Esophagus muscularis mucosa (tissue), 4 donors: ENCODE measurements at places on chromosomes 7 and 10. TPM values are rescaled to one million over a fixed set of nuclear protein-coding genes. Genes with fewer than 3 reads are reported as not detected.

The RARRES2 gene
- total RNA-seq: 193 TPM

The GALNT11 gene
- 33.2 TPM for total RNA-seq

The ATOH7 gene
- total RNA-seq: not detected

The SMO gene
- 8.7 TPM for total RNA-seq

The ERVW-1 gene
- total RNA-seq: not detected

The PVRIG gene
- 1.5 TPM for total RNA-seq

The RSBN1L gene
- total RNA-seq: 17.0 TPM

The PAPOLB gene
- 0.32 TPM for total RNA-seq

The LHPP gene
- 10.8 TPM for total RNA-seq

The CHPF2 gene
- 39.4 TPM for total RNA-seq

The FAM25C gene
- total RNA-seq: not detected

The IDI2 gene
- not detected for total RNA-seq

DNA sequence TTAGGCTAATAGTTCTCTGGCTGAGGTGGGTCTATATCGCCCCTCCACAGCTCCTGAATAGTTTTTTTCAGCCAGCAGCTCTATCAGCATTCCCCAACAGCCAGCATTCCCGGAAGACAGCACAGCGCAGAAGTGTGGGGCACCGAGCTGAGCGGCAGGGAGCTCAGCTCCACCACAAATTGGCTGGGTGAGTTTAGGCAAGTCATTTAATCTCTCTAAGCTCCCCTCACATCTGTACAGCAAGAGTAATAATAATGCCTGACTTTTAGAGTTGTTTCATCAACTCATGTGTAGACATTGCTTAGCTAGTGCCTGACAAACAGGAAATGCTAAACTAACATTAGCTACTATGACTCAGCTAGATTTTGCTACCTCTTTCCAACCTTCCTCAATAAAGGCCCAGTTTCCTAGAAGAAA, 247.9 kb upstream of the PTN start:
- DNase-seq: no peak

DNA sequence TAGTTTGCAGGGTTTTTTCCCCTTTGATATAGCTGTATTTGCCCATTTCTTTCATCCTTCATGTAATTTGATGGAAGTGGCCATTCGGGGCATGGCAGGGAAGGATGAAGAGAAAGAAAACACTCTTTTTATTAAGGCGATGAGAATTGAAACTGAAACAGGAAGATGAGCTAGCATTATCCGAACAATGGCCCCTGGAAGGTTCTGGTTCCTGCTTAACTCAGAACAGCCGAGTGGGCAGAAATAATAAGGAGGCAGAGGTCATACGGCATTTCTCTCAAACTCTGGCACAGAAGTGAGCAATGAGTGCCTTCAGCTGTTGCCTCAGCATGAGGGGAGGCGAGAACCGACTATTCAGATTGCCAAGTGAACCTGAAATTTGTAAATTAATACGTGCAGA, 113.2 kb upstream of the MYO3A start:
- no peak for DNase-seq

- DNase-seq: peak; percentile 45
These were observed 6.2 kb downstream of the IL2RA start for GRCh38 chr10:6055929-6056328.

DNA sequence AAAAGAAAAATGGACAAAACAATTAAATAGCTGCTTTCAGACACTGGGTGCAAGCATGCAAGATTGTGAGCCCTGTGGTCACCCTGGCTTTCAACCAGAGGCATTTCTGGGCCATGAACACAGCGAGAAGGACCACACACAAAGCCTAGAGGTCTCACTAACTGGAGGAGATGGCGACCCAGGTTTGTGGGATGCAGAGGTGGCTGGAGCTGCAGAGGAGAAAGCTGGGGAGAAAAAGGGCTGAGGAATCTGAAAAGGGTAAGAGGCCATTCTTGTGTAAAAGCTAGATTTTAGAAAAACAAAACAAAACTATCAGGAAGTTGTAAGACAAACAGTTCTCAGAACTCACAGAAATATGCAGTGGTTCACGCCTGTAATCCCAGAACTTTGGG, 30.1 kb upstream of the PTPRN2 start:
- DNase-seq: no peak

DNA sequence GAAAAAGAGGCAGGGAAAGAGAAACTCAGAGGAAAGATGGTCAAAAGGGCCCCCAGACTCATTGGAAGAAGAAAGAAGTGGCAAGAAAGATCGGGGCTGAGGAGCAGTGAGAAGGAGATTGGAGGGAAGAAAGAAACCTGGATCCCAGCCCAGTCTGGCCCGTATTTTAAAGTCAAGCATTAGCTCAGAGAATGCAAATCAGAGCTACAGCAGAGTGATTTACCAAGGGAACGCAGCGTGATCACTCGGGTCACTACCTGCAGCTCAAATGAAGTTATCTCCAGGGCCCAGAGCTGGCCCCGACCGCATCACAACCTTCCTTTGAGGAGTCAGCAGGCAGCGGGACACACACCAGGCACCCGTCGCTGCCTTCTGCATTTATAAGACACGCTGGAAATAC, 72.8 kb downstream of the CARD11 start:
- DNase-seq: no peak

GRCh38 chr7:39372383-39372782, 193.8 kb upstream of the YAE1 start:
- no peak for DNase-seq

DNA sequence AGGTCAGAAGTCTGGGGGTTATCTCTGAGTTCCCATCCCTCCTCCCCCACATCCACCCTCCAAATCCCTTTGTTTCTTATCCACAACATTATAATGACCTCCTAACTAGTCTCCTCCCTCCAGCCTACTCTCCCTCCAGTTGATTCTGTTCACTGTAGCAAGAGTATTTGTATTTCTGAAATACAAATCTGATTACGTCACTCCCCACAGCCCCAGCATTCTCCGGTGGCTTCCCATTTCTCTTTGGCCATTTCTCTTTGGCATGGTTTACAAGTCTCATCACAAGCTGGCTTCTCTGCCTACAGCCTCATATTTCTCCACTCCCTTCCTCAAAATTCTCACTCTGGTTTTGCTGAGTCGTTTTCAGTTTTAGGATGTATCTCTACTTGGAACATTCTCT, 24.6 kb upstream of the MRPS33 start:
- no peak for DNase-seq

GRCh38 chr7:7908622-7909145, 59.9 kb upstream of the GLCCI1 start:
- DNase-seq: no peak

GRCh38 chr10:30755441-30755953, 125.9 kb upstream of the LYZL2 start:
- no peak for DNase-seq

DNA sequence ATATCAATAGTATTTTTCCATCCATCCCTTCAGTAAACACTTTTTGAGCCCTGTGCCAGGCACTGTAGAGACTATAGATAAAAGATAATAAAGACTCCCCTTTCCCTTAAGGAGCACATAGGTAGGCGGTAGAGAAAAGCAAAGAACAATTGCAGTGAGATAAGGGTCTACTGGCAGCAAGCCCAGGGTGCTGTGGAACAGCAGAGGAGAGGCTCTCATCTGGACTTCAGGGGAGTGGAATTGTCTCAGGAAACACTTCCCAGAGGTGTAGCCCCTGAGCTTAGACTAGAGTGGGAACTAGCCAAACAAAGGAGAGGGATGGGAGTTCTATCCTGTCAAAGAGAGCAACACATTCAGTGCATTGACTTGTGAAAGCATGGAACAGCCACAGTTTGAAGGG, 102.0 kb downstream of the NRF1 start:
- no peak for DNase-seq

DNA sequence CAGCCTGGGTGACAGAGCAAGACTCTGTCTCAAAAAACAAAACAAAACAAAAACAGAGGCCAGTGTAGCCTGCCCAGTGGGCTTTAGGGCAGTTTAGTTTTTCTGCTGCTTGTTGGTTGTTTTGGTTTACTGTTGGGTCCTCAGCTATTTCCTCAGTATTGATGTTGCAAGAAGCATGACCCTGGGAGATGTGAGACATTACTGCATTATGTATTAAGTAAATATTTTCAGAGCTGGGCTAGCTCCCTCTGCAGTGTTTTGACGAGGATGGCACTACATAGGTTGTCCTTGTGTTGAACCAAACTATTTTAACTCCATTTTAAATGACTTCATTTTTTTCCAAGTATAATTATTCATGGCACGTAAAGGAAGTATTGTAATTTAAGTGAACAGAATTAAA, 4.8 kb downstream of the AKAP9 start:
- DNase-seq: no peak

DNA sequence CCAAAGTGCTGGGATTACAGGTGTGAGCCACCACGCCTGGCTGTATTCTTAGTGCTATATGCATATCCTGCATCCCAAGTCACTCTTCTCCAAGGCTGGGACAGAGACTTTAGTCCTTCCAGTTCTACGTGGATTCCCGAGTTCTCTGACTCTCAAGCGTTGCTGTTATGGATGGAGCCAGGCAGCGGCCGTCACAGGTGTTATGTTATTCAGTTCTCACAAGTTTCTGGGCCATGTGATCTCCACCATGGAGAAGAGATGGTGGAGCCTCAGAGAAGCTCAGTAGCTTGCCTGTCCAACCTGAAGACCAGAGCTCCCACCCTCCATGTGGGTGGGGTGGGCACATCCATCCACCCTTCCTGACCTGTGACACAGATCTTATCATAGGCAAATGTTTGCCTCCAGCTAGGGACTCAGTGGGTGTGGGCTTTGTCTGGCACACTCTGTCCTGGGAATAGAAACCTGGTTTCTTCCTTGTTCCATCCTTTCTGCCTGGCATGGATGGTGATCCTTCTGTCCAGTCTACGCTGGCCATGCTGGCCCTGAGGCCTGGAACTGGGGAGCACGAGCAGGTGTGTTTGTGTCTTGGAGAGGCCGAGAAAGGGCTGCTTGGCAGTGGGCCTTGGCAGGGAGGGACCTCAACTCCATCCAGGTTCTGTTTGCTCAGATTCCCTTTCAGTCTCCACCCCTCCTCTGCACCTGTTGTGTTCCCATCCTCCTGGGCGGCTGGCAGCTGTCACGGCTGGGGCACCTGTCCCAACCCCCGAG, 55.3 kb downstream of the NEURL1 start:
- no peak for DNase-seq

DNA sequence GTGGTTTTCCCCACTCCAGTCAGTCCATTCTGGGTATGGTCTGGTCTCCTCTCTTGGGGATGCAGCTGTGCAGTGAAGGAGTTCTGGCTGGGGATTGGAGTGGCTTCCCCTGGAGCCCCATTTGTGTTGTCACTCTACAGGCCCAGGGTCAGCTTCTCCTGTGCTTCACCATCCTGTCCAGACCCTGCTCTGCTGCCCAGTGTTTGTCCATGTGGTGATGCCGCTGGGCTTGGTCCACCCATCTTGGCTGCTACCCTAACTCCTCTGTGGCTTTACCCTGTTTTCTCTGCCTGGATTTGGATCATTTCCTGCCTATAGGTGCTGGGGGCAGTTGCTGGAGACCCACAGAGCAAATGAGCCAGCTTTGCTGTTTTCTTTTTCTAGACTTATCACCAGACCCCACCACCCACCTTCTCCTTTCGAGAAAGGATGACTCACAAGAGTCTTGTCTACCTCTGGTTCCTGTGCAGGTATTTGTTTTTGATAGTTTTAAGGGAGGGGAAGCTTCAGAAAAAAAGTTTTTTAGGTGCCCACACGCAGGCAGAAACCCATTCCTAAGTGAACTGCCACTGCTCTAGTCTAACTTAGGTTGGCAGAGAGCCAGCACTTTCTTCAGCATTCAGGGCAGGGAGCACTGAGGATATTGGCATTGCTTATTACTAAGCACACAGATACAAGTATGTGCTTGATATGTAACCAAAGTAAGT, 8.5 kb downstream of the ZDHHC16 start:
- DNase-seq: no peak

GRCh38 chr10:33335801-33336581, 1.5 kb upstream of the NRP1 start:
- no peak for DNase-seq

DNA sequence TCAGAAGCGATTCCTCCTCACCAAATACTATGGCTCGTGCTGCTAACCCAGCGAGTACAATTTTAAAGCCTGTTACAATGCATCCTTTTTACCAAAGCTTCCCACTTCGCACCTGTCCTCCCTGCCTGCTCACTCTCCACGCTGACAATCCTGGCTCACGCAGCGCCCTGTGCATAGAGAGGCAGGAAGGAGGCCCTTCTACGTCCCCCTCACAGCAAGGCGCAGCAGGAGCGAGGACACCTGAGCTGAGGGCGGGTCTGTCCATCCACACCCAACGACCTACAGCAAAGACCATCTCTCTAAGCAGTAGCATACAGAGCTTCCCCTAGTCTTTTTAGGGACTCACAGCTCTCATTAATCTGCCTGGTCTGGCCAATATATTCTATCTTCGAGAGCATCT, 46.0 kb downstream of the MKI67 start:
- DNase-seq: no peak

DNA sequence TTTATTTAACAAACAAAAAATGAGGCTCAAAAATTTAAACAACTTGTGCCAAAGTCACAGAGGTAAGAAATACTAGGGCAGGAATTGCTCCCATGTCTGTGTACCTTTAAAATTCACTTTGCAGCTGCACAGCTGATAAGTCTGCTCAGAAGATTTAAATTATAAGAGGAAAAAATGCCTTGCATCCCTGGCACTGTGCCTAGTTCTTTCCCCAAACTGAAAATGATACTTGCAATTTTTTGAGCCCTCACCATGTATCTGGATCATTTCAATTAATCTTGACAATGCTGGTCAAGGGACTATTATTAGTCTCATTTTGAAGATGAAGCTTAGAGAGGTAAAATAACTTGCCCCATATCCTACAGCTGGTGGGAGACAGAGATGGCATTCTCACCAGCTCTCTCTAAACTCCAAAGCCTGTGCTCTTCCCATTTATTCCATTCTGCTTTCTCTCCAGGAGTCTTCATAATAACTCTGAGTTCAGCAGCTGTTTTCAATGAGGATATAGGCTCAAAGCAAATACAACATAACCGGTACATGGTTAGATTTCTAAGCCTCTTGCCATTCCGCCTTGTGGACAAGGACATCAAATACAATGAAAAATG, 350.5 kb upstream of the LRRTM3 start:
- no peak for DNase-seq

DNA sequence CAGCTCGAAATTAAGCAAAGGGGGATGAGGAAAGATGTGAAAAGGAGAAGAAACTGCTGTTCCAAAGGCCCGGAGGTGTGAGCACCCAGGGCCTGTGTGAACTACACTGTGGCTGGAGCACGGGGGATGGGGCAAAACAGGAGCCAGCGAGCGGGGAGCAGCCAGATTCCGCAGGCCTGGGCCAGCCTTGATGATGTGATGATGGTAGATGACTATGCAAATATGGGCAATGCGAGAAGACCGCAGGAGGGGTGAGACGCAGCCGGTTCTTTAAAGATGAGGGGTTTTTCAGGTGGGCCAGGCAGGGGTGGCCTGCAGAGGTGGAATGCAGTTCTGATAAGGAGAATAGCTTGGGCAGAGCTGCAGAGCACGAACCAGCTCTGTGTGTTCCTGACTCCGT, 61.5 kb downstream of the LANCL2 start:
- no peak for DNase-seq

DNA sequence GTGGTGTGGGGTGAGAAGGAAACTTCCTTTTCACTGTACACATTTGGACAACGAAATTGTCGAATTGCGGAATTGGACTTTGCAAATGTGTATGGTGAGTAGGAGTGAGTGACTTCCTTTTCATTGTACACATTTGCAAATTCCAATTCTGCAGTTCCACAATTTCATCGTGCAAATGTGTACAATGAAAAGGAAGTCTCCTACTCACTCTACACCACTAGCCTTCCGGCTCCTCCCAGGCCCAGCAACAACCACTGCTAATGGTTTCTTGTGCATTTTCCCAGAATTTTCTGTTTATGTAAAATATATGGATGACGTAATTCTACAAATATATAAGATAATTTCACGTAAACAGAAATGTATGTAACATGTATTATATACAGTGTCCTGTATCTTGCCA, 118.5 kb downstream of the ARL4A start:
- no peak for DNase-seq
